NCI-H1930 (cell line): ENCODE measurements at places on chromosomes 1 and 21.

- DNase-seq = no peak
Observed at GRCh38 chr21:35724156-35724555, 336.2 kb downstream of the SETD4 start.

DNA sequence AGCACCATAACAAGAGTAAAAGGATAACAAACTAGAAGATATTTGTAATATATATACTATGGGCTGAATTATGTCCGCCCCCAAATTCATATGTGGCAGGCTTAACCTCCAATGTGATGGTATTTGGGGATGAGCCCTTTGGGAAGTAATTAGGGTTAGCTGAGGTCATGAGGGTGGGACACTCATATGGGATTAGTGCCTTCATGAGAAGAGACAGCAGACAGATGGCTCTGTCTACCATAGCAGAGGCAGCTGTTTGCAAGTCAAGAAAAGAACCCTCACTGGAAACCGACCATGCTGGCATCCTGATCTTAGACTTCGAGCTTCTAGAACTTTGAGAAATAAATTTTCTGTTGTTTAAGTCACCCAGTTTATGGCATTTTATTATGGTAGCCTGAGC, 303.6 kb downstream of the LMO4 start:
- DNase-seq = no peak

DNA sequence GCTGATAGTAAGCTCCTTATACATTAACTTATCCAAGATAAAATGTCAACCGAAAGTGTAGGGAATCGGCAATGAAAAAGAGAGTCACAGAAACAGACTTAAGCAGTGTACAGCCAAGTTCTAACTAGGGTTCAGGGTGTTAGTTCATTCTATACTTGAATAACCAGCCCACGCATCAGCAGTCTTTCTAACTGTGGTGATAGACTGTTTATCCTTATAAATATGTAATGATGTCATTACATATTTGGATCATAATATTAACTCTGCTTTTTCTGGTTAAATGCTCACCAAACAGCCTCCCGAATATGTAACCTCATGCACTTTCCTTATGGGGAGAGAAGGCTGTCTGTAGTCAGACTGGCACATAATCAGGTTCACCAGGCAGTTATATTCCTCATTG, 11.0 kb downstream of the HMCN1 start:
- no peak for DNase-seq

DNA sequence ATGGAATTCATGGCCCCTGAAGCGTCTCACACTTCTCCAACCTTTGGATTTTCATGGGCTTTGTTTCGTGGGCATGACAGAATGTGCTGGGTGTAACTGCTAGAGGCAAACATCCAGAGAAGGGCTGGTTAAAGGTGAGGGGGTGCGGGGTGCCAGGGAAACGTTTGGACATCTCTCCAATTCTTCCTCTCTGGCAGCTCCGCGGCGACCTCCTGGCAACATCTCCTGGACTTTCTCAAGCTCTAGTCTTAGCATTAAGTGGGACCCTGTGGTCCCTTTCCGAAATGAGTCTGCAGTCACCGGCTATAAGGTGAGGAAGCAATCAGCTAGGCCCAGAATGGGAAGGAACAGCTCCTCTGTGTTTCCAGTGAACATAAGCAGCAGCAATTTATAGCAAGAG, 12.0 kb downstream of the TMEM81 start:
- DNase-seq = no peak

DNA sequence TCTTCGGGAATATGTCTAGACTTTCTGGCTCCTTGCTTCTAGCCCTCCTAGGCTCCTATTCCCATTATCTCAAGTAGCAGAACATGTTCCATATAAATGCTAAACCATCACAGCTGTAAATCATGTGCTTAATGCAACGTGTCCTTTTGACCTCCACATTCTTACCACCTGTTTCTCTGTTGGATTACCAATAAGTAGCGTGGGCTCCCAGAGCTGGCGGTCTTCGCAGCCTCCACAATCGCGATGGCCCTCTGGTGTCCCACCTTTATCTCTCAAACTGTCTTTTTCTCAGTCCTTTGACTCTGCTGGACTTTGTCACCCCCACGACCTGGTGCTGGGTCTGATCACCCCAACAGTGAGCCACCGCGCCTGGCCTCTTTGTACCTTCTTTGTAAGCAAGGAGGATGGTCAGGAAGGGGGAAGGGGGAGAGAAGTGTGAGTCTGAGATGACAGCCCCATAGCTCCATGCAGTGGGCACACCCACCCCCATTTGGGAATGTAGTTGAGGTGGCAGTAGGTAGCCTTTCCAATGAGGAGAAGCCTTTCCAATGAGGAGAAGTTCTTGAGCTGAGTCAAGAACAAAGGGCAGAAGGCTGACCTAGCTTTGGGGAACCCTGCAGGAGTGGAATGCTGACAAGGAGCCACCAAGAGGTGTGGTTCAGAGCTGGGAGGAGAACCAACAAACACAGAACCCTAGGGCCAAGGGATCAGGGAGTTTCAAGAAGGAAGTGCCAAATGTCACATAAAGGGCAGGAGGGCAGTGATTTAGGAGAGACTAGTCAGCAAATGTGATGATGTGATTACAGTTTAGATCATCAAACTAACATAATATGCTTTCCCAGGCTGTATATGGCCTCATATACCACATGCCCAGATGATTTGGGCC, 14.2 kb downstream of the TRAF5 start:
- DNase-seq = no peak

- DNase-seq = no peak
Observed at GRCh38 chr1:154736841-154737240, 128.9 kb upstream of the ADAR start.

GRCh38 chr1:41622402-41622801, 137.9 kb upstream of the EDN2 start:
- no peak for DNase-seq

DNA sequence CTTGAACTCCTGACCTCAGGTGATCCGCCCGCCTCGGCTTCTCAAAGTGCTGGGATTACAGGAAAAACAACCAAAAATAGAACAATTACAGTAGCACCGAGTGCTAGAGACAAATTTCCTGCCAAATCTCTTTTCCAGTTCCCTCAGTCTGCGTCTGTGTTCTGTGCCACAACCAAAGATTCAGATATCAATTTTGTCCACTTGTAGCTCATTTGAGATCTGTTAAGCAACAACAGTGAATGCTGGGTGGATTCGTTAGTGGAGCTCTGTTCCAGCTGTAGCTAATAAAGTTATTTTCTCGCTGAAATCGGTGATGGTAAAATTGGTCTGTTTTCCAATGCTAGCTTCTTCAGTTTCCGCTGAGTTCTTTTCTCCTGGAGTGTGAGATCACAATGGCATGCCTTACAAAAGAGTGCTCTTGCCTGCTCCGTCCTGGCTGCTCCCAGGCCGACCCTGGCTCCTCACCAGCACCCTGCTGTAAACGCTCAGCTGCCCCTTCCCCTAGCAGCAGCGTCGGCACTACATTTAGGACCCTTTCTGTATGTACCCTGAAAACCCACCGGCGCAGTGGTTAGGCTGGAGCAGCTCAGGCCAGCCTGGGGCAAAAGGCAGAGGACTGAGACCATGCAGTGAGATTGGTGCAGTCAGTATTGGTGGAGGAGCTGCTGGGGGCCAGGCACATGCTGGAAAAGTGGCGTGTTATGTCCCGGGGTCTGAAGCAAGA, 395.4 kb downstream of the KIF26B start:
- no peak for DNase-seq

DNA sequence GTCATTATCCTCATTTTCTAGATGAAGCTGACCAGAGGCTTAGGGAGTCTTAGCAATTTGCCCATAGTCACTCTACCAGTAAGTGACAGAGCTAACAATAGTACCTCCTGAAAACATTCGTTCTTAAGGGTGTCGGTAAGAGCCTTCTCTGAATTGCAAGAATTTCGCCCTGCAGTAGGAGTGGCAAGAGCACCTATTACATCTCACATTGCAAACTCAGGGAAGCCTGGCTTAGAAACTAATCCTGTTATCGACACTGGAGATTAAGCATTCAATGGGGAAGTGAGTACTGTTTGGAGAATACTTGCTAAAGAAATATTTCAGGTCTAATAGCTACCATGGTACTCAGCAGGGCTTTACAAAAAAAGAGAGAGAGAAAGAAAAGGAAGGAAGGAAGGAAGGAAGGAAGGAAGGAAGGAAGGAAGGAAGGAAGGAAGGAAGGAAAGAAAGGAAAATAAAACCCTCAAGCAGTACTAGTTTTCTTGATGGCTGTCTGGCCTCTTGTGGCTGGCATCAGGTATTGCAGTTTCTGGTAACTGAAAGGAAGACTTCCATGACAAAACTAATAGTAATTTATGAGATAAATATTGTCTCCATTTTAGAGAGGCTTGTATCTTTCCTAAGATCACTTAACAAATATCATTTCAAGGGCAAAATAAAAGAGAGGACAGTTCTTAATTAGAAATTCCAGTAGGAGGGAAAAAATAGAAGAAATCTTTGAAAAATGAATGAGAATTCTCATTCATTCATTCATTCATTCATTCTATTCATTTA, 10.4 kb downstream of the C1orf226 start:
- no peak for DNase-seq
